ENCODE measurements at places on chromosomes 2 and 18. TPM values are rescaled to one million over a fixed set of nuclear protein-coding genes. Genes with fewer than 3 reads are reported as not detected.

GRCh38 chr2:128313091-128313836 is 5.4 kb downstream of the HS6ST1 start:
- no peak for DNase-seq

GRCh38 chr2:103138123-103138901 is 376.5 kb downstream of the TMEM182 start:
- DNase-seq: no peak

GRCh38 chr18:21117409-21118131 is 6.0 kb upstream of the ROCK1 start:
- DNase-seq: peak; percentile 76

DNA sequence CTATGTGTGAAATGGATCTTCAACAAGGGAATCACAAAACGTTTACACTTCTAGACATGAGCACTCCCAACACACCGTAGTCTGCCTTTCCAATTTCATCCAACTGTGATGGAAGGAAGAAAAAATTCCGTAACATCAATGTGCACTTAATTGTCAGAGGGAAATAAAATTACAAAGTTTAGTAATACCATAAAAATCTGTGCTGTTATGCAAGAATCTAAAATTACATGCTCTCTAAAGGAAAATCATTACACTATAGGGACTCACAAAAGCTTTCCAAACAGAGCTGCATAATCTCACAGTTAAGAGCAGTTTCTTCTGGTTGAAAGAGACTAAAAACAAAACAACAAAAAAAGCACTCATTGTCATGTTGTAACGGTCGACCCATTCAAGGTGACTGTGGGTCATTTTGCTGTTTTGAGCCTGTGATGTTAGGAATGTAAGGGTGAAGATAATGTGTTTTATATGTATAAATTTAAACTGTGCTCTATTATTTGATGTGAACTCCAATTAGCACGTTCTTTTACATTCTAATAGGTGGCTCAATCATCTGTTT is 698.0 kb downstream of the TDRD15 start:
- DNase-seq: no peak

DNA sequence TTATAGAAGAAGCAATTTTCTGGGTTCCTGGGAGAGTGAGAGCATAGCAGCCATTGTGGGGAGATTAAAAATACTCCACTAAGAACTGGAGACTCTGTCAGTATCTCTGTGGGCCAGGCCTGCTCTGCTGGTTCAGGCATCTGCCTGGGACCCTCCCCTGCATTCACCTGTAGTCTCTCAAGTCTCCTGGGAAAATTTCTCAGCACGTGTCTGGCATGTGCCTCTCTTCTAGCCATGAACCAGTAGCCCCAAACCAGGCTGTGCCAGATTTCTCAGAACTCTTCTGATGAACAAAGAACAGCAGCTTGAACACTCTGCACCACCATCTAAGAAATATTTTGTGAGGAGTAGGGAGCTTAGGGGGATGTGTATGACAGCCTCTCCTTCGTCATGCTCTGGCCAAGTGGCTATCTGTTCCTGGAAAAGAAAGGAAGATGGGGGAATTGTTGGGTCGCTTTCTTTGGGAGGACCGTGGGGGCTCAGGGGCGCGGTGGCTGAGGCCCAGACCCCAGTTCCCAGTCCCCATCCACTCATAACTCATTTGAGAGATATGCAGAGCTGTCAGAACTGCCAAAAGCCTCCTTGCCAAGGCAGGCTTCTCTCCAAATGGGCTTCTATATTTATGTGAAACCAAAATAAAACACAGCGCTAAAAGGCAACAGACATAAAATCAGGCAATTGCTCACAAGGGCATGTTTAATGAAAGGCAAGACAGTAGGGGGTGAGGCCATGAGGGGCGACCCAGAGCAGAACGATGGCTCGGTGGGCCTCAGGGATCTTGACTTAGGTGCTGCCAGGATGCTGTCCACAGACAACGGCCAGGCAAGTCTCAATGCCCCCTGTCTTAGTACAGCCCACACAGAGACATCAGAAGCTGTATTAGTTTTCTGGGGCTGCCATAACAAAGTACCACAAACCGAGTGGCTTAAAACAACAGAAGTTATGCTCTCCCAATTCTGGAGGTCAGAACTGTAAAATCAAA is 114.7 kb upstream of the TNP1 start:
- DNase-seq: no peak

Gene OSGEPL1
- total RNA-seq: 27.6 TPM

Gene GPR39
- 39.9 TPM for total RNA-seq

Gene RTKN
- 17.7 TPM for total RNA-seq

Gene GFPT1
- total RNA-seq: 26.6 TPM

Data from RPMI7951 (cell line).